Esophagus squamous epithelium (tissue), 5 donors: ENCODE measurements at places on chromosomes 13 and 19.

DNA sequence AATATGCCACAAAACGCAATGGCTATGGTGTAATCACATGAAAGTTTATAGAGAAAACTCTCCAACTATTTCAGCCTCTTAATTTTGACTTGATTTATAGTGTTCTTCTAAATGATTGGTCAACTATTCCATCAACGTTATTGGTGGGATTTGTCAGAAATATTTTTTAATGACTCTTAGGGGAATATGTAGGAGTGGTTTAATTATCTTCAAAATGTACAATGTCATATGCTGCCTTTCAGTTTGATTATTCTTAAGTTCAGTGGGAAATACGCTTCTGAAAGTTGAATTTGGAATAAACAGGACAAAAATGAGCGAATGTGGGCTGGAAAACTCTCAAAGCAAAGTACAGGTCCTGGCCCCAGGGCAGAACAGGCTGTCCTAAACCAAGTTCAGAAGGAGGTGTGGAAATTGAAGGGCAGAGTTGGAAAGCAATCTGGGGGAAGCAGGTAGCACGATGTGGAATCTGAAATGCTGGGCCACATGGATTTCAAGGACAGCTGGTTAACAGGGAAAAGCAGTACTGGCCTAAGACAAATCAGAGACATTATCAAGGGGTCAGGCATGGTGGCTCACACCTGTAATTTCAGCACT is 60.8 kb upstream of the MYCBP2 start:
- no peak for DNase-seq

- DNase-seq = no peak
Measured at GRCh38 chr13:41398494-41399170, 58.7 kb upstream of the RGCC start.

- no peak for DNase-seq
Measured at GRCh38 chr19:22935151-22935550, 67.8 kb downstream of the ZNF728 start.

DNA sequence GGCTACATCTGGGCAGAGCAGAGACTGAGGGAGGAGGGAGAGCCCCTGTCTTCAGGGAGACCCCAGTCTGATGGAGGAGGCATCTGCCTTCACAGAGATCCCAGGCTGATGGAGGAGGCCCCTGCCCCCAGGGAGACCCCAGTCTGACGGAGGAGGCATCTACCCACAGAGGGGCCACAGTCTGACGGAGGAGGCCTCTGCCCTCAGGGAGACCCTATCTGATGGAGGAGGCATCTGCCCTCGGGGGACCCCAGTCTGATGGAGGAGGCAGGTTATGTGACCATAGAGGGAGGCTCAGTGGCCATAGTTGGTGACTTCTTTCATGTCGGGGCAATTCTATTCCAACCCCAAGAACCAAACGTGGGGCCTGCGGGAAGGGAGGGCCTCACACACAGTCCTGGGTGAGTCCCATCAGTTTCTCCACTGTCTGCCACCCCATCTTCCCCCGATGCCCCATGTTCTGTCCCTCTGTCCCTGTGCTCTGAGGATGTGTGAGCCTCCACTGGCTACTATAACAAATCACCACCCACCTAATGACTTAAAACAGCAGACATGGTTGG is 14.3 kb downstream of the MISP start:
- DNase-seq = no peak

DNA sequence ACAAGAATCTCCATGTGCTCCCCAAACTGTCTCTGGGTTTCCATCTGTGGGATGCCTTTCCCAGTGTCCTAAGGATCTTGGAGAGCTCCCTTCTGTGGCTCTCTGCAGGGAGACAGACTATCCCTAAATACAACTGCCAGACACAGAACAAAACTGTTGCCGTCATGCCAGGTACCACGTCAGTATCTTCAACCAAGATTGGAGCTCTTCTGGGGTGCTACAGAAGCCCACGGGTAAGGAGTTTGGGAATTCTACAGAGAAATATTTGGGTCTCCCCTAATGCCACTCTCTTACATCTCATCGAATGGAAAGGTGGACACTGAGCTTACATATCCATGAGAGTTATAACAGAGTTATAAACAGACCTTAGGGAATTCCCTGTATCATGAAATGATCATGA is 4.9 kb upstream of the MBD3L3 start:
- no peak for DNase-seq

DNA sequence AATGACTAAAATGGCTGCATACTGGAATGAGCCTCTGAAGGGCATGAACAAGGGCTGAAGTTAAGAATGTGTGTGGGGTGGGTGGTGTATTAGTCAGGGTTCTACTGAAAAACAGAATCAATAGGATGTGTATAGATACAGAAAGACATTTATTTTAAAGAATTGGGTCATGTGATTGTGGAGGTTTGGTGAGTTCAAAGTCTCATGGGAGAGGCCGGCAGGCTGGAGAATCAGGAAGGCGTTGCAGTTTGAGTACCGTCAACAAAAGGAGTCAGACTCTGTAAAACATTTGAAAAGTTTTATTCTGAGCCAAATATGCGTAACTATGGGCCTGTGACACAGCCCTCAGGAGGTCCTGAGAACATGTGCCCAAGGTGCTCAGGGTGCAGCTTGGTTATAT is 24.5 kb upstream of the CYSLTR2 start:
- no peak for DNase-seq

- DNase-seq = no peak
Measured at GRCh38 chr13:79541426-79542049, 60.6 kb downstream of the NDFIP2 start.

GRCh38 chr19:50975766-50976165 is 6.4 kb upstream of the KLK6 start:
- no peak for DNase-seq

- DNase-seq = no peak
Measured at GRCh38 chr19:8373867-8374813, 10.2 kb downstream of the ANGPTL4 start.

DNA sequence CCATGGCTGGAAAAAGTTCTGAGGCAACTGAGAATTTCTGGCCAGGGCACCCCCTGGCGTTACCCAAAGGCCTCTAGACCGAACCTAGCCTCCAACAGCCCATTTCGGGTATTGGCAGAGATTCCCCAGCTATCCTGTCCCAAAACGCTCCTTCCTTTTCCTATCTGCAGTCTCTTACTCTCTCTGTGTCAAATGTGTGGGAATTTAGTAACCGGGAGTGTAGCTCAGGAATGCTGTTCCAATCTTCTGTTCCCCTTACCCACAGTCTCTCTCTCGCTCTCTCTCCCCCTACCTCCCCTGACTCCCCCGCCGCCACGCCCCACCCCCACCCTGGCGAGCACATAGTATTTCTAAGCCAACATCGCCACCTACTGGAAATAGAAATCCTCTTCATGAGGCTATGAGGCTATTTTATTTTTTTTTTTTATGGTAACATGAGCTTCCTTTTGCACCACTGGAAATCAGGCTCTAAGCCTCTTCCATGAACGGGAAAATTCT is 27.0 kb downstream of the OXGR1 start:
- DNase-seq = no peak

- DNase-seq = no peak
Measured at GRCh38 chr19:35216016-35216832, 12.3 kb downstream of the FAM187B start.

- no peak for DNase-seq
Measured at GRCh38 chr19:14413693-14414181, 5.4 kb downstream of the DDX39A start.

GRCh38 chr13:80030491-80030890 is 310.4 kb downstream of the SPRY2 start:
- no peak for DNase-seq

GRCh38 chr13:94269557-94269956 is 209.9 kb downstream of the DCT start:
- DNase-seq = no peak

DNA sequence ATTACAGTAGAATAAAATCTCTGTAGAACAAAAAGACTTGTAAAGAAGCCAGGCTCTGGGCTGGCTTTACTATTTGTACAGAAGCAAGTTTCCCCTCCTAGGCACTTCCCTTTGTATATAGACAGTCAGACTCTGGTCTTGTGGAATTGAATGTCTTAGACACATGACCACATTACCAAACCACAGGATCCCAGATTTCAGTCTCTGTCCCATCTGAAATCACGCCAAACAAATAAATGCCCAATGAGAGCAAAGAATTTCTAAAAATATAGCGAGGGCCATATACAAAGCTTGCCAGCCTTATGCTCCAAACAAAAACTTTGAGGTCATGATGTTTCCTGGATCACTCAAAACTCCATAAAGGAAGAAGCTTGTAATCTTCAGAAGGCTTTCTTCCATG is 23.9 kb downstream of the CCDC70 start:
- DNase-seq = no peak

- DNase-seq = no peak
Measured at GRCh38 chr19:7004313-7004931, 16.8 kb downstream of the MBD3L2B start.

DNA sequence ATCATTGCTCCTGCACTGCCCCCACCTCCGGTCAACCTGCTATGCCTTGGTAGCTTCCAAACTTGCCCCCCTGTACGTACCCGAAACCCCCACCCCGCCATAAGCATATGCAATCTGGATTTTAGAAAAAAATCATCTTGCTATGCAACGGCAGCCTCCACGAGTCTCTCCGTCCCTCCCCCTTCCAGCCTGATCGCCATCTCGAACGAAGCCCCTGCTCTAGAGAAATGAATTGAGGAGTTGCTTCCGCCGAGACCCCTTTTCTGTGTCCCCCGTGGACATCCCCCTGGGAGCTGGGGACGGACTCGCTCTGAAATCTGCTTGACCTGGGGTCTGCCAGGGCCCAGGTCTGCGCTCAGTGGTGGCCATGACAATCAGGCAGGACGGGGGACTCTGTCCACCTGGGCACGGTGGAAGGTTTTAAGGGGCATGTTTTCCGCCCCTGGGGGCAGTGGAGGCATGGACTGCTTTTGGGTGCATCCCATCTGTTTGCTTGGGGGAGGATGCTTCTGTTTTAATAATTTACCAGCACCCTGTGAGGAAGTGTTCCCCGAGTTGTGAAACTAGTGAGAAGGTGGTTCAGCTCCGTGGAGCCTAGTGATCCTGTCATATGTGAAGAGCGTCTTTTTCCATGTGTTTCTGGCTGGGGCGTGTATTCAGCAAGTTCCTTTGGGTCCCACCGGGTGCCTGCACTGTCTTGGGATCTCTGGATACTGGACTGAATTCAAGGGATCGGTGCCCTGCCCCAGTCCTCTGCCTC is 1.0 kb downstream of the KDM4B start:
- no peak for DNase-seq

- no peak for DNase-seq
Measured at GRCh38 chr19:13149628-13150186, 468 bp downstream of the STX10 start.

DNA sequence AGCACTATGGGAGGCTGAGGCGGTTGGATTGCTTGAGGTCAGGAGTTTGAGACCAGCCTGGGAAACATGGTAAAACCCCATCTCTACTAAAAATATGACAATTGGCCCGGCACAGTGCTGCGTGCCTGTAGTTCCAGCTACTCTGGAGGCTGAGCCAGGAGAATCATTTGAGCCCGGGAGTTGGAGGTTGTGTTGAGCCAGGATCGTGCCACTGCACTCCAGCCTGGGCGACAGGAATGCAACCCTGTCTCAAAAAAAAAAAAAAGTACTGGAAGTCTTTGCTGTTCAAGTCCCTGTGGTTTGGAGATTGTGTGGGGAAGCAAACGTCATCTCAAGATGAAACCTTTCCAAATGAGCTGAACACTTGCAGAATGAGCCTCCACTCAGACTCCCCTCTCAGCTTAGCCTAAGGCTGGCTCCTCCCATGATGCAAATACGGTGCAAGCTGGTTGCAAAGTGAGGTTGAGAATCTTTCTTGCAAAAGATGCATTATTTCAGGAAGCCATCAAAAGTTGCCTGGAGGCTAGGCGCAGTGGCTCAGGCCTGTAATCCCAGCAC is 46.2 kb downstream of the MYO9B start:
- no peak for DNase-seq

DNA sequence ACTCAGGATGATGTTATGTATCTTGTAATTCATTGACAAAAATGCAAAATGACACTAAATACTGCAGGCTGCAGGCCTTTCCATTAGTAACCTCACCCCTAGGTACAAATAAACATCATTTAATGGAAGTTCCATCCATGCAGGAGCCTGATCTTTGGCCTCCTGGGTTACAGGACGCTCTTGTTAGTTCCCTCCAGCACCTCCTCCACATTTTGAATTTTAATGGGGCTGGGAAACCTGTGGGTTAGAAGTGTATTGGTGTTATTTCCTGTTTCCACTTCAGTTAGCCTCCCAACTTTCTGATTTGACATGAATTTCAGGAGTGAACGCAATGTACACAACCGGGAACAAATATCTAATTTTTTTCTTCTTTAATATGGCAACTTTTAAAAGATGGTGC is 237.1 kb upstream of the ARGLU1 start:
- no peak for DNase-seq

DNA sequence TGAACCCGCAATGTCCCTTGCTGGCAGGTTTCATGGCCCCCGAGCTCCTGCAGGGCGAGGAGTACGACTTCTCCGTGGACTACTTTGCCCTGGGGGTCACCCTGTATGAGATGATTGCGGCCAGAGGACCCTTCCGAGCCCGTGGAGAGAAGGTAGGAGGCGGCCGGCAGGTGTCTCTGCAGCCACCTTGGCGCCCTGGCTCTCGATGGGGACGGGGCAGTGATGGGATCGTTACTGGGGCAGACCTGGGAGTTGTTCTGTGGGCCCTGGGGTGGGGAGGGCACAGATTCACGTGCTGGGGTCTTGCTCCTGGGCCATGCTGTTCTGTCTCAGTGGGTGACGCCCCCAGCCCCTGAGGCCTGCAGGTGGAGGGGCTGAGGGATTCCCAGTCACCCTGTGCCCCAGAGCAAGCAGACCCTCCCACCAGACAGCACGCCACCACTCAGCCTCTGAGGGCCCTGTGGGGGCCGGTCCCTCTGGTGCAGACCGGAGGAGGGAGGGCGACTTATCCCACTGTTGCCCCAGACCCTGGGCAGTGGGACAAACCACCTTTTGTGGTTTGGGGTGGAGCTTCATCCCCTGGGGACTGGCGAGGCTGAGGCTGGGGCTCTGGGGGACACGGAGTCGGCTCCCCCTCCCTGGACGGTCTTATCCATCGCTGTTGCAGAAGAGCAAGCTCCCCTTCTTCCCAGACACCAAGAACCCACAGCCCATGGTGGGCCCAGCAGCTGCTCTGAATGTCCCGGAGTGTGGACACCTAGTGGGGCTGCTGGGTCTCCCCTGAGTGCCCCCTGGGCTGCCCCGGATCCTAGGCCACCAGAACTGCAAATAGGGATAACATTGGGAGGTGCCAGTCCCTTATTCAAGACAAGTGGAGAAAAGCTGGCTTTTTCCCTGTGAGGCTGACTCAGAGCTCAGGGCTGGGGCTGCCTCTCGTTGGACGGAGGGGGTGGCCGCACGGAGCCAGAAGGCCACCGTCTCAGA is 27.5 kb upstream of the TMEM255B start:
- DNase-seq = no peak

GRCh38 chr19:33678796-33679585 is 57.2 kb downstream of the CHST8 start:
- DNase-seq = no peak

GRCh38 chr13:38415233-38415632 is 65.6 kb downstream of the UFM1 start:
- no peak for DNase-seq
